NCI-H1417 treated with DMSO at 0.1 percent for 48 hours (cell line): ENCODE measurements at places on chromosomes 1 and 21.

DNA sequence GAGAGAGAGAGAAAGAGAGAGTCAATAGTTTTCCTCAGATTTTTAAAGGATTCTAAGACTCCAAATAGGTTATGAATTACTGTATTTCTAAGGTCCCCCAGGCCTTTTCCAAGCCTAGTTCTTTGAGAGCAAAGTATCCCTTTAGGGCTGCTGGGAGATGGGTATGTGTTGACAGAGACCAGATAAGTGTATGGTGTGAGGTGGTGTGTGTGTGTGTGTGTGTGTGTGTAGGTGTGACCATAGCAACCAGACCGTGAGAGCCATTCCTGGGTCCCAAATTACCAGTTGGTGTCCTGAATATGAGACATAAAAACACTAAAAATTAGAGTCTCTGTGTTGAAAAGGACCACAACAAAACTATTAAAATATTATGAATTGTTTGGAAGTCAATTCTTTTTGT, 41.7 kb upstream of the DNAJC6 start:
- no peak for DNase-seq

DNA sequence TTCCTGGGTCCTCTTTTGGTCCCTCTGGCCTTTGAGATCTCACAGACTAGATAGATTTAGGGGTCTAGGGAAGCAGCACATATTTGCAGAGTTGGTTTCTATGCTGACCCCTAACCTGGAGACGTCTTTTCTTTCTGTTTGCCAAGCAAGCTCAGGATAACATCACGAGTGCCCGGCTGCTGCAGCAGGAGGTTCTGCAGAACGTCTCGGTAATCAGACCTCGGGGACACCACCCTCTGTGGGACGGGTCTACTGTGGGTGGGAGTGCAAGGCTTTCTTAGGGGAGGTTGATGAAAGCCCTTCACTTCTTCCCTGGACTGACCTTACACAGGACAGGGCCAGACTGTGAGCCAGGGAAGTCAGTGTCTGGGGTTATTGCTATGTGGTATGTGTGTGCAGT, 2.9 kb downstream of the IL24 start:
- DNase-seq, result no peak

- DNase-seq, result no peak
Measured at GRCh38 chr1:119947468-119947867, 51.2 kb upstream of the ADAM30 start.

GRCh38 chr1:151145304-151146071, 943 bp downstream of the SEMA6C start:
- no peak for DNase-seq

GRCh38 chr1:178096421-178096820, 2.5 kb downstream of the RASAL2 start:
- no peak for DNase-seq

DNA sequence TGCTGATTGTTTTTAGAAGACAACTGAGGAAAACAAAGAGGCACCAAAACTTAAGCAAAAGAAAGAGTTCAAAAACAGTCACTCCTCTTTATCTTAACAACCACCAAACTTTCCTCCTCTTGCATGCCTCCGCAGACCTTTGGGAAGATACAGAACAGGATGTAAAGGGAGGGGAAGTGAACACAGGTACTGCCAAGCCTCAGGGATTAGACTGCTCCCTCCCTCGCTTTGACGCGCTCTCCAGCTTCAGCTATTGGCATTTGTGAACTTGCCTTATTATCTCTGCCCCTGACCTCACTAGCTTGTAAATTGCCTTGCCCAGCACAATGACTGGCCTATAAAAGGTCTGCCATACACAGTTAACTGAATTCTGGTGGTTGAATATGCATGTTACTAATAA, 4.8 kb upstream of the SRP9 start:
- DNase-seq, result no peak

GRCh38 chr21:25039461-25040380, 567.6 kb downstream of the MRPL39 start:
- peak; percentile 75 for DNase-seq

DNA sequence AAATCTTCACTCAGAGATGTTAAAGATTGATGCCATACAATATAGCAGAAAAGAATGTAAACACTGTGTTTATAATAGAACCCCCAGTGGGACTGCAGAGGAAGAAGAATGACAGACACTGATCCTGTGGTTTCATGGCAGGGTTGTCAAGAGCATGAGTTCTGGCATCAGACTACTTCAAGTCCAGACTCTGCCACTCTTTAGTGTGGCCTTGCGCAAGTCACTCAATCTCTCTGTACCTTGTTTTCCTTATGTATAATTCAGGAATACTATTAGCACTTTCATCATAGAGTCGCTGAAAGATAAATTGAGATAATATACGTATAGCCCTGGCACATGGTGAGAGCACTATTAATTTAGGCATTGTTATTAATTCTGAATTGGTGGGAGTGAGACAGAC, 38.5 kb upstream of the BCL9 start:
- DNase-seq, result no peak

- DNase-seq, result no peak
Measured at GRCh38 chr1:198919667-198920398, 281.0 kb downstream of the PTPRC start.

GRCh38 chr1:192378276-192378675, 61.5 kb downstream of the RGS21 start:
- DNase-seq, result no peak

DNA sequence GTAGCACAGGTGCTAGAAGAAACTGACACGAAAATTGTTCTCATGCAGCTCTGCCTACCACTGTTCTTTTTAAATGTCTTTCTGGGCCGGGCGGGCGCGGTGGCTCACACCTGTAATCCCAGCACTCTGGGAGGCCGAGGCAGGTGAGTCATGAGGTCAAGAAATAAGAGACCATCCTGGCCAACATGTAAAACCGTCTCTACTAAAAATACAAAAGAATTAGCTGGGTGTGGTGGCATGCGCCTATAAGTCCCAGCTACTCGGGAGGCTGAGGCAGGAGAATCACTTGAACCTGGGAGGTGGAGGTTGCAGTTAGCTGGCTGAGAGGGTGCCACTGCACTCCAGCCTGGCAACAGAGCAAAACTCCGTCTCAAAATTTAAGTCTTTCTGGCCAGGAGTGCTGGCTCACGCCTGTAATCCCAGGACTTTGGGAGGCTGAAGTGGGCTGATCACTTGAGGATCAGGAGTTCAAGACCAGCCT, 947 bp upstream of the RIT1 start:
- DNase-seq, result no peak

GRCh38 chr1:211089536-211089935, 44.4 kb downstream of the KCNH1 start:
- no peak for DNase-seq

- no peak for DNase-seq
Measured at GRCh38 chr1:94024104-94024792, 96.7 kb downstream of the ABCA4 start.

DNA sequence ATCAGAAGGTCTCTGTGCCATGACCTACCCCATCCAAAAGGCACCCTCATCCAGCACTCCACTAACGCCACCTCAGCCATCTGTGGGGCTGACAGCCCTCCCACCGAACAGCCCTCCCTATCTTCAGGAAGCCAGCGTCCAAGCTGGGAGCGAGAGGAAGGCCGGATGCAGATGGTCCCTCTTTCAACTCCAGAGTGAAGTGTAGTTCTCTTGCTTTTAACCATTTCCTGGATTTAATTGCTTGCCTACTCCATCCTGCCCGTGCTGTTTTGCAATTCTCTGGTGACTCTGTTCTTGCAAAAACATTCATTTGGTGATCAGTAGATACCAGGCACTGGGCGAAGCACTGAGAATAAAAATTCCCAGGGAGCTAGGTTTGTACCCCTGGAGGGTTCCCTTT, 8.2 kb upstream of the DYRK1A start:
- no peak for DNase-seq

DNA sequence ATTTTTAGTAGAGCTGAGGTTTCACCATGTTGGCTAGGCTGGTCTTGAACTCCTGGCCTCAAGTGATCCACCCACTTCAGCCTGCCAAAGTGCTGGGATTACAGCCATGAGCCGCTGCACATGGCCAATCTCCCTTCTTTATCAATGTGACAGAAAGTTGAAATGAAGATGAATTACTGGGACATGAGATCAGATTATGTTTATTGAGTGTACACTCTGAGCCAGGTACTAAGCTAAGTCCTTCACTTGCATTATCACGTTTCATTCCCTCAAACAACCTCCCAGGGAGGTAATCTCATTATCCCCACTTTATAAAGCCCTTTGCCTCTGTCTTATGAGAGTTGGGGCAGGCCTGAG, 6.3 kb upstream of the CHI3L2 start:
- no peak for DNase-seq

DNA sequence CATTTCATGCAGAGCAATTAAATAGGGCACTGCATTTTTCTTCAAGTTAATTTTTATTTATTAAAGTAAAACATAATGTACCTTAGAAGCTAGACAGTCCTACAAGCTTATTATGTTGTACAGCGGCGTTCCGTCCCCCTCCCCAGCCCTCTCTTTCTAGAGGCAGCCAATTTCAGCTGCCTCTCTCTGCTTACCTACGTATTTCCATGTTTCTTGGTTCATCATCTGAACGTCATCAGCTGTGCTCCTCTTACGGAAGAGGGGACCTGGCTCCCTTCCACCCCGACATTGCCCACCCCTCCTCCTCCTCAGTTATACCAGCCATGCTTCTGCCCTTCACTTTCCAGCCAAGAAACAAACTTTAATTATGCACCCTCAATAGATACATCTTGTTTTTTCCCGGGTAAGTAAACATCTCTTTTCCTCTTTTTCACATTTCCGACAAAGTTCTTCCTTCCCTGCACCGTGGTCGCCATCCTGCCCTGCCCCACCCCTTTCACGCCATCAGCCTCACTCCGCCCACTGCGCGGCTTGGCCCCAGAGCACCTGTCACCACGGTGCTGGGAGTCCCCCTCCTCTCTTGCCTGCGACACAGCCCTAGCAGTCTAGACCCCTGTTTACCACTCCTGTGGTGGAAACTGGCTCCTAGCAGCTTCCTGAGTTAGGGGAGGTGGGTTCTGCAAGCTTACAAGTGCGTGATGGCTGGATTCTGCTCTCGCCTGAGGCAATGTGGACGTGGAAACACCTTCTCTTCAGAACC, 57.9 kb downstream of the SLC37A1 start:
- DNase-seq, result peak; percentile 79

DNA sequence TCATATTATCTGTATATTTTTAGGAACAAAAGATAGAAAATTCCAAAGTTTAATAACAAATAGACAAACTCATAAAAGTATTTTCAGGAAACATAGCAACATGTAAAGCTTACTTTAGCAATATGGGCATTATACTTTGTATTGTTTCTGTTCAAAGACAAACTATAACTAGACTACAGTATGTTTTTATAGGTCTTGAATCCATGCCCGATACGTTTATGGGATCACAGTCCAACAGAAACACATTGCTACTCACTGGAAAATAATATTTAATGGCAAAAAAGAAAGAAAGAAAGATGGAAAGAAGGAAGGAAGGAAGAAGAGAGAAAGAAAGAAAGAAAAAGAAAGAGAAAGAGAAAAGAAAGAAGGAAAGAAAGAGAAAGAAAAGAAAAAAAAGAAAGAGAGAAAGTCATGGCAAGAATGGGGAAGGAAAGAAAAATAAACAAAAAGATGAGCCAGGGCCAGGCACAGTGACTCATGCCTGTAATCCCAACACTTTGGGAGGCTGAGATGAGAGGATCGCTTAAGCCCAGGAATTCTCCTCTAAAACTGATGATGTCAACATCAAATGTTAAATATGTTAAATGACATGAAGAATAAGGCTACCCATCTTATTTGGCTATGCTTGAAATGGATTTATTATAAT, 32.7 kb downstream of the TM2D1 start:
- no peak for DNase-seq

GRCh38 chr21:35020436-35020835, 28.7 kb downstream of the RUNX1 start:
- no peak for DNase-seq

DNA sequence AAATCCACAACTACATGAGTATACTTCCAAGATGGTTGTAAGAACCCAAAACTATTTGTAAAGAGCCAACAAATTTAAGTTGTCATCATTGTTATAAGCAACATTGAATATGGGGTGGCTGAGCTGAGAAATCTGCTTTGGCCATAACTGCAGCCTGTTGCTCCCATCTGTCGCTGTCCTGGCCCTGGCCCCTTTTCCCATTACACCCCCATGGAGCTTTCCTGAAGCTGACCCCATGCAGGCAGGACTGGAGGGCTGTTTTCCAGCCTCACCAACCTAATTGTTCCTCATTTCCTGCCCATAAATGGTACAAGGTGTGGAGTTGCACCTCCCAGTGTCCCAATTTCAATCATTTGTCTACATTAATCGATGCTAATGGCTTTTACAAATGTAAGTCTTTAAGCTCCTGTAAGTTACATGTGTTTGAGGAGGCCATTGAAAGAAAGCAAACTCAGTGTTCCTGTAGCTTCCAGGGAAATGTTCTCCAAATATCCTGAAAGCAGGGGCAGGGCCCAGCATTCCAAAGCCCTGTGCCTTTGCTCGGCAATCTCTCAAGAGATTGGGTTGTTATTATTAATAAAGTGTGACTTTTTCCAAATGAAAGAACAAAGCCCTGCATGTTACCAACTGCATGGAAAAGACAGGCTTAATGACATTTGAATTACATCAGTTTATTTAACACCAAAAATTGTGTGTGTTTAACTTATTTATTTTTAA, 545.9 kb downstream of the PLPP3 start:
- no peak for DNase-seq

DNA sequence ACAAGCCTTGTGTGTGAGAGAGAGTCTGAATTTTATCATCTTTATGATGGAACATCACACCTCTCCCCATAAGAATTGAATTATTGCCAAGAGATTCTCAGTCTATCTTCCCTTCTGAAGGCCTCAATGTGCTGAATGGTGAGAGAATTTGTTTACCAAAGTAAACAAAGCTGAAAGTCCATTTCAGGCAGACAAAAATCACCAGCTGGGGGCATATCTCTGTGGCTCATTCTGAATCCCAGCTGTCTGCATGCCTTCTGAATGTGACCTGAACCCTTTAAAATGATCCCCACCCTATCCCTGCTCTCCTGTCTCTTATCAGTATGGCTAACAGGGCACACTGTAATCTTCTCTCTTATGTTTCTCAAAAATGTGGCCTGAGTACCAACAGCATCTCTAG, 99.1 kb upstream of the CAMK1G start:
- no peak for DNase-seq

DNA sequence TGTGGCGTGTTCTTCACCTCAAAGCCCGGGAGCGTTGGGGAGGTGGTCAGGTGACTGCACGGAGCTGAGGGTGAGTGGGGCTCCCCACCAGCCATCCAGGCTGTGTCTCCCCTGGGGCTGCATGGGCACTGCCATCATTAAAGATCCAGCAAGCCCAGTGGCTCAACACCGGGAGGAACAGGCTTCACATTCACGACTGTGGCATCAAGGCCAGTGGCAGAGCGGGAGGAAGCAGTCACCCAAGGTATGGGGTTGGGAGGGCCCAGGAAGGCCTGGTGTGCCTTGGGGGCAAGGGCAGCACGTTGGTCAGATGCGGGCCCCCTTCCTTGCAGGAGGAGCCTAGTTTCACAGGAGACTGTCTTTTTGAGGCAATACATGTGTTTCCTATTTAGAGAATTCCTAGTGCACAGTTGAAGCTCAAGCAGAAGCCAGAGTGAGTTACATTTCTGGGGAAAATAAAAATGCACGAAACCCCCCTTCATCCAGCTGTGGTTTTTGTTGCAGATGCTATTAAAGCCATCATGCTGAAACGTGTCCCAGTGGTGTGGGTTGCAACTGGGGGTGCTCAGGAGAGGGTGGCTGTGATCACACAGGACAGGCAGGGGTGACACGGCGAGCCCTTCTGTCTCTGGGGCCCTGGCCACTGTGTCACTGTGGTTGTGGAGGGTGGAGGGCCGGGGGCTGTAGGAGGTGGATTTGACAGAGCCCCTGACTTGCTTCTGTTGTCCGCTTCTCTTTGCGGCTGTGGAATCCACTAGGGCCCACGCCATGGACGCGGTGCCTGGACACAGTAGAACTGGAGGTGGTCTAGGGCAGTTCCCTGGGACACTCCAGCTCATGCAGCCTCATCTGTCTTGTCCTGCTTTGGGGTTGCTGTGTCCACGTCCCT, 34.1 kb downstream of the SNAP47 start:
- no peak for DNase-seq
